ENCODE measurements at places on chromosomes 3 and 15.

- DNase-seq = no peak
Observed at GRCh38 chr3:12120374-12121140, 38.2 kb downstream of the TIMP4 start.

DNA sequence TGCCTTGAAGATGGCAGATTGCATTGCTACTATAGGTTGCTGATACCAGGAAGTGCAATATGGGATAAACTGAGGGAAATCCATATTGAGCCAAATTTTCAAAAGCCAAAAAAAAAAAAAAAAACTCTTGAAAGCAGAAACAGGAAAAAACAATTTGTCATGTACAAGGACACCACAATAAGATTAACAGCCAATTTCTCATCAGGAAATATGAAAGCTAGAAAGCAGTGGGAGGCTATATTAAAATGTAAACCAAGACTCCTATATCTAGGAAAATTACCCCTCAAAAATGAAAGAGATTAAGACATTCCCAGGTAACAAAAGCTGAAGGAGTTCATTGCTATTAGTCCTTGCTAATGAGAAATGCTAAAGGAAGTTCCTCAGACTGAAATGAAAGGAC lies 462.8 kb upstream of the DPH6 start:
- DNase-seq = no peak

GRCh38 chr3:194612221-194612620 lies 21.0 kb downstream of the TMEM44 start:
- DNase-seq = no peak

- DNase-seq = no peak
Observed at GRCh38 chr3:81242871-81243270, 518.6 kb downstream of the GBE1 start.

GRCh38 chr3:150885535-150885934 lies 19.7 kb downstream of the MINDY4B start:
- no peak for DNase-seq

DNA sequence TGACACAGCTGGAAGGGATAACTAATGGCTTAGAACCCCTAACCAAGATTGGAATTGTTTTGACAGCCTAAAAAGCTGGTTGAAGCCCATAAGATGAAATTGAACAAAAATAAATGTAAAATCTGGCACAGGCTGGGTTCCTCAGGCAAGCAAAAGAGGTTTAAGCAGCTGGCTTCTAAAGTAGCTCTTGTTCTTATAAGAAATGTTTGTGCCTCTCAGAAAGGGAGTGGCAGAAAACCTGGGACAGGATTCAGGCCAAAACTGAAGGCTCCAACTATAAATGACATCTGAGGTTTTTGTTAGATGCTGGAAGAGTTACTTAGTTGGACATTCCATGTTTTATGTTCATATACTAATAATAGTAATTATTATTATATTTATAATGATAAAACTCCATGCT lies 378.3 kb downstream of the CNTN4 start:
- no peak for DNase-seq

- no peak for DNase-seq
Observed at GRCh38 chr15:79602180-79602579, 170.0 kb downstream of the MINAR1 start.

Data from osteoblast (primary cell).